Fibroblast of skin of left quadriceps (primary cell): ENCODE measurements at places on chromosomes 16 and 17.

DNA sequence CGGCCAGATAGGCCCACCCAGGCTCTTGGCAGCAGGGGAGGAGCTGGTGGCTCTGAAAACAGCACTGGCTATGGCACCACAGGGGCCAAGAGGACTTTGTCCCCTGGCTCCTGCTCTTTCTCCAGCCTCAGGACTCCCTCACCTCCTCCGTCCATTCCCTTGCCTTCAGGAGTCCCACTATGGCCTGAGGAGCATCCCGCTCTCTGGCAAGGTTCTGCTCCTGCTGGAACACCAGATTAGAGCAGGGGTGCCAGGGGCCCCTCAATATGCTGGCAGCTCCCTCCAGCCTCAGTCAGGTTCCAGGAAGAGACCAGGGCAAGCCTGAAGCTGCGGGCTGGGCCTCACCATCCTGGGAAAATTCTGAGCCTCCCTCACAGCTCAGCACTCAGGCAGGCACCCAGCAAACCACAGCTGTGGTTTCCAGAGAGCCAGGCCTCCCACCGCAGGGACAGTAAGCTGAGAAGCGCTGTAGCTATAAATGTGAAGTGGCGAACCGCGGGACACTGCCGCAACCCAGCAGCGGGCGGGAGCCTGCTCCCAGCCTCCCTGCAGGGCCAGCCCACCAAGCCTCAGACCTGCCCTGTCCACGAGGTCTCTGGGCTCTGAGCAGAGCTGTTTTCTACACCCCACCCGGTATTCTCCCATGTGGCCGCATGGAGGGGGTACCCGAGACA lies 25.7 kb downstream of the C17orf100 start:
- peak; percentile 12 for DNase-seq

DNA sequence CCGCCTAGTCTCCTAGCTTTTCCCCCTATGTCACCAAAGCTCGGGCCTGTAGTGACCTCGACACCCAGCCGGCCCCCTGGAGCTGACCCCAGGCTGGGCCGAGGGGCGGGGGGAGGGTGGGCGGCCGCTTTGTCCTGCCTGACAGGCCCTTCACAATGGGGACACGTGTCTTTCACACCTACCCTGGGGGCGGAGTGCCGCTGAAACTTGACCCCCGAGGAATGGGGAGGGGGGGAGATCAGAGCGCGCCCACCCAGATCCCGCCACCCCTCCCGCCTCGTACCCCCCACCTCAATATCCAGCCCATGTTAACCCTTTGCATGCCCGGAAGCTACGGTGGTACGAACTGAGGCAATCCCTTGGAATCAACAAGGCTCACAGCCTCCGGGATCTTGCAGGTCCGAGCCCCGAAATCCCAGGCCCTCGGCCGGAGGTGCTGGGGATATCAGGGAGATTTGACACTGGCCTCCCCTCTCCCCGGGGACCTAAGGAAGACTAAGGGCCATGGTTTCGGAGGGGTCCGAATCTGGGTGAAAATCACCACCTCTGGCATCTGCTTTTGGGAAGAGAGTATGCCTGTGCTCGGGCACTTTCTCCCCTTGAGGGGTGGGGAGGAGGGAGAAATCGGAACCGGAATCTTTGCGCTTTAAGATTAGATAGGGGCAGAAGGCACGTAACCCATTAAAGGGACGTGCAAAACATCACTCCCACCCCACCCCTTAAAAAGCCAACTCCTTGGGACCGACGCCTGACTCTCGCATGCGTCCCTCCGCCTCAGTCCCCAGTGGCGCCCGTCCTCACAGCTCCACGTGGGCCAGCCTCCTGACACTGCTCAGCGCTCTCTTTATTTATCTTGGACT lies 2.6 kb downstream of the NOG start:
- DNase-seq, result no peak

DNA sequence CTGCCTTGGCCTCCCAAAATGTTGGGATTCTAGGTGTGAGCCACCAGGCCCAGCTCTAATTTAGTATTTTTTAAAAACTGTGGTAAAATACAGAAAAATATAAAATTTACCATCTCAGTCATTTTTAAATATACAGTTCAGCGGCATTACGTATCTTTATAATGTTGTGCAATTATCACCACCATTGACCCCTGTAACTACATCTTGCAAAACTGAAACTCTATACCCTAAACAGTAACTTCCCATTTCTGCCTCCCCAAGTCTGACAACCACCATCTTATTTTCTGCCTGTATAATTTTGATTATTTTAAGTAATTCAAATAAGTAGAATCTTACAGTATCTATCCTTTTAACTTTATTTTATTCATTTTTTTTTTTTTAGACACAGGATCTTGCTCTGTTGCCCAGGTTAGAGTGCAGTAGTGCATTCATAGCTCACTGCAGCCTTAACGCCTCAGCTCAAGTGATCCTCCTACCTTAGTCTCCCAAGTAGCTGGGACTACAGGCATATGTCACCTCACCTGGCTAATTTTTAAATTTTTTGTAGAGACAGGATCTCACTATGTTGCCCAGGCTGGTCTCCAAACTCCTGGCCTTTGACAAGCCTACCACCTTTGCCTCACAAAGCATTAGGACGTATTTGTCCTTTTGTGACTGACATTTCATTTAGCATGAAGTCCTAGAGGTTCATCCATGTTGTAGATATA lies 10.9 kb upstream of the GGA2 start:
- DNase-seq, result no peak

DNA sequence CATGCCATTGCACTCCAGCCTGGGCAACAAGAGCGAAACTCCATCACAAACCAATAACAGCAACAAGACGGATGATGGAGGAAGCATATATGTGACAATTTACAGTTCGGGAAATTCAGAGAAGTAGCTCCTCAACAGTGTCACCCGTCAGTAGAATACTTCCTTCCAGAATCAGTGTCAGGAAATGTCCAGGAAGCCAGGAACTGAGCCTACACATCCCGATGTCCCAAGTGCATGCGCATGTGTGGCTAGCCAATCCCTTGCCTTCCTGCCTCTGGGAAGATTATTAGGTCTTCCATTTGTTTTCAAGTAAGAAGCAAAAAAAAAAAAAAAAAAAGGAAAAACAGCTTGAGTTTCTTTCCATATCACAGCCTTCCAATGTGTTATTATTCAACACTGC lies 1.4 kb upstream of the PITPNC1 start:
- no peak for DNase-seq

DNA sequence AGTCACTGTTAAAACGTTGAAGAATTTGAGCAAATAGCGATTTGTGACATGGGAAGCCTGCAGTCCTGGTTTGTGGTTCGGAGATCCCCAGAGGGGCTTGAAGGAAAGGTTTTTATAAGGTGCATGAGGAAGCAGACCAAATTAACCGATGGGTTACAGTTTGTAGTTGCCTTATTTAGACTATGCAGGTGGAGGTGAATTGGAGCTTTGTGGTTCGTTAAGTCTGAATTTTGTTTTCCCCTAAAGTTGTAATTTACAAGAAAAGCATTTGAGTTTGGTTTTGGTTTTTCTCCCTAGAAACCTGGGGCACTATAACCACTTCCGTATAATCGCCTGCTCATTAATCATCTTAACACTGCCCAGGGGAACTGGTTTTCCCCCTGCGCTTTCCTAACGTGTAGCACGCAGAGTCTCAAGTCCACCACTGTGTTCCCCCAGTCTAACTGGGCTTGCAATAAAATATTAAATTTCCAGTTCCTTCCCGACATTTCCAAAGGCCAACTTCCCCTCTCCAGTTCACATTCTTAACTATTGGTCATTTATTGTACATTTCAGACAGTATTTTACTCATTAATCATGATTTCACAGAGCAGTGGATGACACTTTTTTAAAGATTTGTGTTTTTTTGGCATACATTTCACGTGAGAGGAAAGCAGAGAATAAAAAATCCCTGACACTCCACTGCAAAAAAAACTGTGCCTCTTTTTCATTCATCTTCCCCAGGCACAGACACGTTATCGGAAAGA lies 932 bp downstream of the ZNF267 start:
- no peak for DNase-seq

- DNase-seq, result no peak
Observed at GRCh38 chr16:49596068-49596467, 222.5 kb downstream of the C16orf78 start.

DNA sequence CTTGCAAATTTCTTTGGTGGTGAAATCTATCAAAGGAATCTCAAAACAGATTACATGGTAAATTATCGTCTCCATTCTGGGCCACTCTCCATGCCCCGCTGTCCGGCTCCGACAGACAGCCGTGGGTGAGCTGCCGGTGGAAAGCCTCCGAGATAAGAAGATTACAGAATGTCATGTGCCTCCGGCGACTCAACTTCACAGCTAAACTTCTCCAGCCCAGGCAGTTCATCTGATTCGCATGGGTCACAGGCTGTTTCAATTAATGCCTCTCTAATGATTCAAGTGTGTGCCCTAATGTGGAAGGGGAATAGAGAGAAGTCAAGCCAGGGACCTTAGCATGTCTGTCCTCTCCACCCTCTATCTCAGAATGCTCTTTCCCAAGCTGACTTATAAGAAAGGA lies 520.8 kb upstream of the ZFHX3 start:
- DNase-seq, result no peak

DNA sequence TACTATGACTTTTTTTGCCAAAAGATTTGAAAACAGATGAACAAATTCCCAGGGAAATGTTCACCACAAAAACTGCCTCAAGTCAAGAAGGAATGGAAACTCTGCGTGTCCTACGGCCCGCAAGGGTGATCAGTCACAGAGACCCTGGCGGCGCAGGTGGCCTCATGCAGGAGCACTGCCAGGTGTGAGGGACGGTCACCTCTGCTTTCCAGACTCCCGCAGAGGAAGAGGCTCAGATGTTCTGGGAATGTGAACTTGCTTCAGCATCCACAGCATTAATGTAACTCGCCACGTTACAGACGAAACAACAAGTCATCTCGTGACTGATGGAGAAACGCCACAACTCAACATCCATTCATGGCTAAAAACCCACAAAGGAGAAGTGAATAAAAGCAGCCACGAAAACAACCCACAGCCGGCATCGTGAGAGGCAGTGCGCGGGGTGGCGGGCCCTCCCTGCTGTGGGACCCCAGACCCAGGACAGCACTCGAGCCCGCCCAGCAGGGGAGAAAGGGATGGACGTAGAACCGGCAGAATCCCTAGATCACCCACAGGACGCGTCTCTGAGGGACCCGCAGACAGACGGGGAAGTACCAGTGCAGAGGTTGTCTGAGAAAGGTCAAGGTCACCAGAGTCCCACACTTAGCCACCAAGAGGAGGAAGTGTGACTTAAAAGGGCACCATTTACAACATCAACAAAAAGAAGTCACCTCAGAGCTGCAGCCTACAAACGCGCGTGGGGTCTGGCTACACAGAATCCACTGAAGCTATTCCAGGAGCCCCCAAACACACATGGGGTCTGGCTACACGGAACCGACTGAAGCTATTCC lies 76.9 kb upstream of the GNG13 start:
- no peak for DNase-seq

- DNase-seq, result no peak
Observed at GRCh38 chr17:70028397-70028796, 46.6 kb upstream of the KCNJ16 start.

- no peak for DNase-seq
Observed at GRCh38 chr16:82567175-82567574, 59.6 kb upstream of the CDH13 start.

DNA sequence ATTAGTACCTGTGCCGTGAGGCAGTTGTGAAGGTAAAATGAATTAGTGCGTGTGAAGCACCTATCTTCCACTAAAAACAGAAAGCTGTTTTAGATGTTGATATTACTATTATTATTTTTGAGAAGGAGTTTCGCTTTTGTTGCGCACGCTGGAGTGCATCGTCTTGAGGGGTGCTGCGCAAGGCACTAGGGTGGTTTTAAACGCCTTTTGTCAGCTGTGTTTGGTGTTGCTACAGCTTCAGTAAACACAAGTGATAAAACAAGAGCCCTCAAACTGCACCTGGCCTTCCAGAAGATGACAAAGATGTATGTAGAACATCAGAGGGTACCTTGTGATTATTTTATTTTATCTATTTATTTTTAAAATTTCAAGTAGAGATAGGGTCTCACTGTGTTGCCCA lies 38.2 kb downstream of the PLCG2 start:
- no peak for DNase-seq

GRCh38 chr17:51463353-51463752 lies 203.0 kb downstream of the UTP18 start:
- no peak for DNase-seq

- DNase-seq, result no peak
Observed at GRCh38 chr17:68709461-68709860, 108.3 kb upstream of the FAM20A start.

GRCh38 chr17:12732366-12732765 lies 56.9 kb upstream of the ARHGAP44 start:
- no peak for DNase-seq

GRCh38 chr17:8703001-8703400 lies 41.6 kb downstream of the CCDC42 start:
- no peak for DNase-seq

DNA sequence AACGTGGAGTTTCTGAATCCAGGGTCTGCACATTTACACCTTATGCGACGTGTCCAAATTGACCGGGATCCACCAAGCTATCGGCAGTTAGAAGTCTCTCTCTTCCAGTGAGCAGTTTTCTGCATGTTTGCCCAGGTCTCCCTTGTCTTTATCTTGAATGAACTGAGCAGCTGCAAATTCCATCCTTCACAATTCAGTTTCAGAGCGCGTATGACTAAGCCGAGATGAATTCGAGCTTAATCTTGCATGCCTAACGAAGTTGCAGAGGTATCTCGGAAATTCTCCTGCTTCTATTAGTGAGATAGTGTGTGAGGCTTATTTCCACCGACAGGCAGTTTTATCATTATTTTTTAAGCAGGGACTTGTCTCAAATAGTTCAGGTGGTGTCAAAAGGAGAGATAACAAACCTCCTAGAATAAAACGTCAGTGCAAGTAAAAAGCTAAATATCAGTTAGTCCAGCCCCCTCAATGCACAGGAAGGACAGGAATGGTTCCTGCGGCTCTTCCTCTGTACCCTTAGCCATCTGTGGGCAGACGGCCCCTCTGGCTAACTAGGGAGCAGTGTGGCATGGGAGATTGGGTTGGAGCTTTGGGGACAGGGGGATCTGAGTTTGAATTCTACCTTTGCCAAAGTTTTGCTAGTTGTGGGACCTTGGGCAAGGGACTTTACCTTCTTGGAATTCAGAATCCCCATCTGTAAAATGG lies 93.0 kb upstream of the GPR139 start:
- no peak for DNase-seq

DNA sequence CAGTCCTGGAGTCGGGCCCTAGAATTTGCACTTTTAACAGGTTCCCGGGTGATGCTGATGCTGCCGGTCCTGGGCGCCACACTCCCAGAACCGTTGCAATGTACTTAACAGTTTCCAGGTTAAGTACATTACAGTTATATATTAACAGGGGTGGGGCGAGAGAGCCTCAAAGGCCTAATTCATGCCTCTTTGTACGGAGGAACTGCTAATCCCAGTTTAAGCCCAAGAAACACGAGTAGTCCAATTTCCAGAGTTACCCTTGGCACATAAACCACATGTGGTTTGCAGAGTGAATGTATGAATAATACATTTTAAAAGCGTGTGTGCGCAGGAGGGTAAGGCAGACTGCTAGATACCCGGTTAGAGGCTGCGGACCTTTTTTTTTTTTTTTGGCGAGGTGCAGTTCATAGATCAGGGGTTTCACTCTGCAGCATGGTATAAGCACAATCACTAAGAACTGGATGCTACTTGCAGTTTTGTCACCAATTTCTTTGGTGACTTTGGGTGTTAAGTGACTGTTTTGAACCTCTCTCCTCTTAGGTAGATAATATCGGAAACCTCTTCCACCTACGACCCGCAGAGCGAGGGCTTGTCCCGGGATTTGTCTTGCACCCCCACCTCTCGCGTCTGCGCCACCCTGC lies 713 bp downstream of the COX11 start:
- DNase-seq, result no peak
